Activated T-cell treated with anti-CD3 and anti-CD28 coated beads, Interleukin-2, amount 50 U/mL, for 72 hours (primary cell): ENCODE measurements at places on chromosomes 6 and 20. TPM values are rescaled to one million over a fixed set of nuclear protein-coding genes. Genes with fewer than 3 reads are reported as not detected.

DNA sequence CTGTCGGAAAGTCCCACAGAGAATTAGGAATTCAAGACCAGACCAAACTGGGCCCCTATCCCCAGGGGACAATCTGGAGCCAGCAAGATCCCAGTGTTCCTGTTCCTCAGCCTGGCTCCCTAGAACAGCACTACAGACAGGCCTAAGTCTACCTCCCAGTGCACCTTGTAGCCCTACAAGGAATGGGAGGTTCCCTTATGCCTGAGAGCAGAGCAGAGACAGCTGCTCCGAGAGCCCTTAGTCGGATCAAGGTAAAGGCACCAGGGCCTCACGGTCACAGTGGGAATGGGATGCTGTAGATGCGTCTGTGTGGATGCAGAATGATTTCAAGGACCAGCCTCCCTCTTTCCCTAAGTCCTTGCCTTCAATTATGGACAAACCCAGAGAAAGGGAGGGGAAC lies 204.5 kb upstream of the STXBP5 start:
- no peak overlapping the region for H3K4me3 ChIP-seq
- no peaks in the 10 kb centered on the region for H3K36me3 ChIP-seq
- no peaks in the 10 kb centered on the region for H3K4me1 ChIP-seq
- DNase-seq = no peak
- no peak overlapping the region for H3K27ac ChIP-seq
- peaks cover 7% of the 10 kb centered on the region for H3K27me3 ChIP-seq

- no peak overlapping the region for H3K4me3 ChIP-seq
- H3K36me3 ChIP-seq = no peaks in the 10 kb centered on the region
- DNase-seq = no peak
- H3K27ac ChIP-seq = no peak overlapping the region
- H3K4me1 ChIP-seq = peaks cover 11% of the 10 kb centered on the region
Measured at GRCh38 chr6:33923857-33924514, 120.2 kb upstream of the MLN start.

- no peak overlapping the region for H3K4me3 ChIP-seq
- H3K36me3 ChIP-seq = no peaks in the 10 kb centered on the region
- H3K27ac ChIP-seq = no peak overlapping the region
- H3K27me3 ChIP-seq = peaks cover 49% of the 10 kb centered on the region
- no peak for DNase-seq
- no peaks in the 10 kb centered on the region for H3K4me1 ChIP-seq
Measured at GRCh38 chr20:21019814-21020658, 86.1 kb downstream of the LINC00237 start.

DNA sequence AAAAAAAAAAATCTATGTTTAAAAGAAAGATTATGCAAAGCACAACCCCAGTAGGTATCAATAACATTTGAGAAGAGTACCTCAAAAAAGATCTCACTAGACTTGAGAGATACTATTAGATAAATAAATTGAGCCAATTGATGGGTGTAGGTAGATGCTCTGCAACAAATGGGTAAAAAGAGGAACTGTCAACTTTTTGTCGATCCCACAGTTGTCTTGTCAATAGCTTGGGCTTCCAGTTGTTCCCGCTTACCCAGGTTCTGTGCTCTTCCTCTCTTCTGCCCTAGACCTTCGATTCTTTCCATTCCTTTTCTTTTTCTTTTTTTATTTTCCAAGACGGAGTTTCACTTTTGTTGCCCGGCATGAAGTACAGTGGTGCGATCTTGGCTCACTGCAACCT lies 226.9 kb downstream of the SOX4 start:
- no peaks in the 10 kb centered on the region for H3K27me3 ChIP-seq
- no peak for DNase-seq
- no peak overlapping the region for H3K4me3 ChIP-seq
- no peak overlapping the region for H3K27ac ChIP-seq

- no peaks in the 10 kb centered on the region for H3K4me1 ChIP-seq
- H3K36me3 ChIP-seq = no peaks in the 10 kb centered on the region
- no peak overlapping the region for H3K4me3 ChIP-seq
- no peak overlapping the region for H3K27ac ChIP-seq
Measured at GRCh38 chr20:50866036-50866685, 65.1 kb downstream of the ADNP start.

GRCh38 chr20:62588458-62589149 lies 53.7 kb upstream of the SLCO4A1 start:
- H3K4me3 ChIP-seq = no peak overlapping the region
- no peaks in the 10 kb centered on the region for H3K36me3 ChIP-seq
- no peak overlapping the region for H3K27ac ChIP-seq

- no peaks in the 10 kb centered on the region for H3K4me1 ChIP-seq
- no peak overlapping the region for H3K27ac ChIP-seq
- no peaks in the 10 kb centered on the region for H3K27me3 ChIP-seq
- no peak for DNase-seq
- no peak overlapping the region for H3K4me3 ChIP-seq
Measured at GRCh38 chr6:23280437-23280836, 711.1 kb downstream of the HDGFL1 start.

DNA sequence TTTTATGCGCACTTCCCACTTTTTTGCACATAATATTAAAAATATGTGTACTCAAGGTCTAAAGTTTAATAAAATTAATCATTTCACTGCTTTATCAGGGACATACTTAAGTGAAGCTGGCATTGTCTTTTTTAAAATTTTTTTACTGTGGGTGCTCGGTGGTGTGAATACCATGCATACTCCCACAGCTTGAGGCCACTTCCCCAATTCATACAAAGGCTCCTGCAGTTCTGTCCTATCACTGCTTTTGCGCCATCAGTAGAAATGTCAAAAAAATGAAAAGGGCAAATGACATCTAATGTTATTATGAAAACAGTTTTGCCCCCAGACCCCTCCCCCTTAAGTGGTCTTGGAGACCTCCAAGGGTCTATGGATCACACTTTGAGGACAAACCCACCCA lies 464.1 kb upstream of the ARID1B start:
- no peaks in the 10 kb centered on the region for H3K36me3 ChIP-seq
- no peaks in the 10 kb centered on the region for H3K27me3 ChIP-seq
- H3K4me1 ChIP-seq = peaks cover 6% of the 10 kb centered on the region
- no peak overlapping the region for H3K27ac ChIP-seq

The RAET1L gene
- total RNA-seq = not detected

The TNFRSF6B gene
- 1.2 TPM for total RNA-seq
